ENCODE measurements at places on chromosomes 11 and 22.

- no peak for DNase-seq
Measured at GRCh38 chr11:14746857-14747395, 103.3 kb downstream of the PDE3B start.

DNA sequence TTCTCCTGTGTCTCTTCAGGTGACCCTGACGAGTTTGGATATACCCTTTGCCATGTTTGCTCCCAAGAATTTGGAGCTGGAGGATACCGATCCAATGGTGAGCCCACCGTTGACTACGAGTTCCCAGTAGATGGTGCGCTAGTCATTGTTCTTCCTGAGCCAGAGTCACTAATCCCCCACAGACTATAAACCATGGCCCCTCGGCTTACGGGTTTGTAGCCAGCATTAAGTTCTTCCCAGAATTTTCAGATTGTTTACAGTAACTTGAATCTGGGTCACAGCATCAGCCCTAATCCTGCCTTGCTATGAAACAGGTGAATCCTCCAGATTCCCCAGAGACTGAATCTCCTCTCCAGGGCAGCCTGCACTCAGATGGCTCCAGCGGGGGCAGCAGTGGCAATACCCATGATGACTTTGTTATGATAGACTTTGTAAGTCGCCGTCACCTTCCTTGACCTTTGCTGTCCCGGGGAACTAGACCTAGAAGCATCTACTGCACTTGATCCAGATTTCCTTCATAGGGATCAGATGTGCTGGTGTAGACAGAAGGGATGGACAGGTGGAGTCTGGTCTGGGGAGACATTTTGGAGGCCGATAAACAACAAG lies 31.8 kb downstream of the ARHGAP1 start:
- no peak for DNase-seq

DNA sequence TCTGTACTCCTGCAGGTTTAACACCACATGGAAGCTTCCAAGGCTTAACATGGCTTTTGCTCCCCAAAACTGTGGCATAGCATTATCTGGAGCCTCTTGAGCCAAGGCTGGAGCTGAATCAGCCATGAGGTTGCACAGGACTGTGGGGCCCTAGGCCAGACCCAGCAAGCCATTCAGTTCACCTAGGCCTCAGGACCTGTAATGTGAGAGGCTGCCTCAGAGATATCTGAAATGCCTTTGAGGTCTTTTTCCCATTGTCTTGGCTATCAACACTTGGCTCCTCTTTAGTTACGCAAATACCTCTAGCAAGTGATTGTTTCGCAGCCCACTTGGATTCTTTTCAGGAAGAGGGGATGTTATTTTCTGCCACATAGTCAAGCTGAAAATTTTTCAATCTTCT lies 72.0 kb downstream of the VPREB1 start:
- DNase-seq: no peak

DNA sequence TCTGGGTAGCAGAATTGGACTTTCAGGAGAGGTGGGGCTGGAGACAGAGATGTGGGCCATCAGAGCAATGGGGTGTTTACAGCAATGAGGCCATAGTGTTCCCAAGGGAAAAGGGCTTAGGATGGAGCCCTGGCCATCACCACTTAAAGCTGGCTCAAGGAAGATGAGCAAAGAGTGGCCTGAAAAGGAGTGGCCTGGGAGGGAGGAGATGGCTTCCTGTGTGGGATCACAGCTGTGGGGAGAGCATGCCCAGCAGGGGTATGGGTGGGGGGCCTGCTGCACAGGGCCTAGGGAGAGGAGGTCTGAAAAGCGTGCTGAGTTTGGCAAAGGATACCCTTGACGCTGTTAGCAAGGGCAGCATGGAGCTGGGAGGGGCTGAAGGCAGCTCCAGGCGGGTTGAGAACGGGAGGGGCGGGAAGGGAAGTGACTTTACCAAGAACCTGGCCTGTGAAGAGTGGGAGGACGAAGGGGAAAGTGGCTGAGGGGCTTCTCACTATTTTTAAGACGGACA lies 13.9 kb downstream of the LRRC32 start:
- no peak for DNase-seq

DNA sequence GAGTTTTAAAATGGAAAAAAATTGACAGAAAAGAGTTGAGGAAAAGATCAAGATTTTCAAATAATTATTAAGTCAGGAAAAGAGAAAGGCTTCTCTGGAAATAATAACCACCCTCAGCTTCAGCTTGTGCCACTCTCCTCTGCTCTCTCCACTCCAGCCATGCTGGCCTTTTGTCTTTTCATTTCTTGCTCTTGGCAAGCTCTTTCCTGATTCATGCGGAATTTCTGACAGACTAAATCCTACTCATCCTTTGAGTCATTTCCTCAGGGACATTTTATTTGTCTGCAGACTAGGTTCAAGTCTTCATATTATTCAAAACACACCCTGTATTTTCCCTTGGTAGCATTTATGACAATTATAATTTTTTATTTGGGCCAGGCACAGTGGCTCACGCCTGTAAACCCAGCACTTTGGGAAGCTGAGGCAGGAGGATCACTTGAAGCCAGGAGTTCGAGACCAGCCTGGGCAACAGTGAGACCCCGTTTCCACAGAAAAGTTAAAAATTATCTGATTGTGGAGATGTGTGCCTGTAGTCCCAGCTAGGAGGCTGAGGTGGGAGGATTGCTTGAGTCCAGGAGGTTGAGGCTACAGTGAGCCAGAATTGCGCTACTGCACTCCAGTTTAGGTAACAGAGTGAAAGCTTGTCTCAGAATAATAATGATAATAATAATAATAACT lies 7.8 kb upstream of the P4HA3 start:
- peak; percentile 67 for DNase-seq

DNA sequence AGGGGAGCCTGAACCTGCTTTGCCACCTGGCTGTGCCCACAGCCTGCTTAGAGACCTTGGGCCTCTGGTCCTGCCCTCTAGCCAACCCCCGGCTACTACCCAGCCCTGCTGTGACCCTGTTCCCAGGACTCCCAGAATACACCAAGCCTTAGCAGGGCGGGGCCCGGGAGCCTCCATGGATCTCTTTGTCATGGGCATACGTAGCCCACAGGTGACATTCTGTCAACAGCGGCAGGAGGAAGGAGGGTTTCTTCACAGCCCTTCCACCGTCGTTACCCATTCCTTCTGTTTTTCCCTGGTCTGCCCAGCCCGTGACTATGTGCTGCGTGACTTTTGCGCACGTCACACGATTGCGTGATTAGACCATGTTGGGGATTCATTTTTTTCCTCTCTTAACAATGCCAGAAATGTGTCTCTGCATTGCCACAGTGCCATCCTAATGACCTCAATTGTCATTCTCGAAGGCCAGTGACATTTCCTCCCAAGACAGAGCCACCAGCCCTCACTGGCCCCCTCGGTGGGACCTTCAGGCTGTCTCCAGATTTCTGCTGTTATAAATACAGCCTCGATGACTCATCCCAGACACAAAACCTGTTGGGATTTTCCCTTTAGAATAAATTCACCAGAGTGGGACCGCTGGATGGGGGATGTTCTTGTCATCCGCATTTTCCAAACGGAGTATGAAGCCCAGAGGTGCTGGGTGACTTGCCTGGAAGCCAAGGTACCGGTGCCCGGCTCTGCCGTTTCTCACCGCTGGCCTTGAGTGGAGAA lies 9.0 kb downstream of the SYT12 start:
- no peak for DNase-seq

- no peak for DNase-seq
Measured at GRCh38 chr11:124732230-124732629, 7.5 kb upstream of the NRGN start.

DNA sequence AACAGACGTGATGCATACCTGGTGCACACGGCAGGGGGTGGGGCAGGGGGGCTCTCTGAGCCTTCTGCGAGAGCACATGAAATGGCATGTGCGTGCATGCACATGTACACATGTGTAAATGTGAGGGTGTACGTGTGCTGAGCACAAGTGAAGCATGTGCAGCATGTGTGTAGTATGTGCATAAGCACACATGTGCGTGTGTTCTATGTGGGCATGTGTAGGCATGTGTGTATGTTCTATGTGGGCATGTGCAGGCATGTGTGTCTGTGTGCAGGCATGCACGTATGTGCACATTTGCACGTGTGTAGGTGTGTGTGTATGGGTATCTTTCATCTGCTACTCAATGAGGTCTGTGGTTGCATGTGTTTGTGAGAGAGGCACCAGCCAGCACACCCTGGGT lies 371.2 kb downstream of the CTTN start:
- no peak for DNase-seq

- DNase-seq: no peak
Measured at GRCh38 chr22:38569181-38569971, 607 bp downstream of the DMC1 start.

Data from HFF-Myc (cell line).